H9 (cell line): ENCODE measurements at places on chromosomes 5 and 9. TPM values are rescaled to one million over a fixed set of nuclear protein-coding genes. Genes with fewer than 3 reads are reported as not detected.

The NDOR1 gene
- 44.1 and 45.3 TPM in 2 replicates for total RNA-seq

The ANKRD18B gene
- total RNA-seq = 9.1 and 10.6 TPM in 2 replicates

GRCh38 chr5:125584140-125584520 is 837.7 kb upstream of the ZNF608 start:
- H3K36me3 ChIP-seq = peaks cover 14% of the 10 kb centered on the region
- no peaks in the 10 kb centered on the region for H3K27me3 ChIP-seq
- no peaks in the 10 kb centered on the region for H3K4me1 ChIP-seq
- H3K4me3 ChIP-seq = no peak overlapping the region

- no peaks in the 10 kb centered on the region for H3K36me3 ChIP-seq
- H3K27me3 ChIP-seq = no peaks in the 10 kb centered on the region
- no peak overlapping the region for H3K4me3 ChIP-seq
- H3K27ac ChIP-seq = no peak overlapping the region
- DNase-seq = no peak
These were observed 447.3 kb upstream of the ARRDC3 start for GRCh38 chr5:91830361-91830953.

GRCh38 chr5:135232958-135233357 is 166.1 kb downstream of the MACROH2A1 start:
- no peaks in the 10 kb centered on the region for H3K36me3 ChIP-seq
- H3K4me1 ChIP-seq = no peaks in the 10 kb centered on the region
- H3K4me3 ChIP-seq = no peak overlapping the region

The GRIN3A gene
- not detected in 2 replicates for total RNA-seq

GRCh38 chr5:1732945-1733344 is 66.7 kb downstream of the MRPL36 start:
- DNase-seq = peak; percentile 14
- no peaks in the 10 kb centered on the region for H3K27me3 ChIP-seq
- H3K36me3 ChIP-seq = no peaks in the 10 kb centered on the region
- no peak overlapping the region for H3K4me3 ChIP-seq
- no peak overlapping the region for H3K27ac ChIP-seq

DNA sequence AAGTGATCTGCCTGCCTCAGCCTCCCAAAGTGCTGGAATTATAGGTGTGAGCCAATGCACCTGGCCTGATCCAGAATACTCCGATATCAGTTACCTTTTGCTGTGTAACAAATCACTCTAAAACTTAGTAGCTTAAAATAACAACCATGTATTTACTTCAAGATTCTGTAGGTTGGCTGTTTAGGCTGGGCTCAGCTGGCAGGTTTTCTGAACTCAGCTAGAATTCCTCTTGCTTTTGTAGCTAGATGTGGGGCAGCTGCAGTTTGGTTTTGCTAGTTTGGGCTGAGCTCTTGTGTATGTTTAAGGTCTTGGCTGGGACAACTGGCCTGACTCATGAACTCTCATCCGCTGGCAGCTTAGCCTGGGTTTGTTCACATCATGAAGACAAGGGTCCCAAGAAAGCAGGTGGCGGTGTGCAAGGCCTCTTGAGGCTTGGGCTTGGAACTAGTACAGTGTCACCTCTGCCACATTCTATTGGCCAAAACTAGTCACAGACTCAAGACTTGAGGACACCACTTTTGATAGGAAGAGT is 138.3 kb upstream of the SHB start:
- no peak for DNase-seq
- no peak overlapping the region for H3K4me3 ChIP-seq
- no peaks in the 10 kb centered on the region; the same call in 1 of the 2 replicates for H3K4me1 ChIP-seq

DNA sequence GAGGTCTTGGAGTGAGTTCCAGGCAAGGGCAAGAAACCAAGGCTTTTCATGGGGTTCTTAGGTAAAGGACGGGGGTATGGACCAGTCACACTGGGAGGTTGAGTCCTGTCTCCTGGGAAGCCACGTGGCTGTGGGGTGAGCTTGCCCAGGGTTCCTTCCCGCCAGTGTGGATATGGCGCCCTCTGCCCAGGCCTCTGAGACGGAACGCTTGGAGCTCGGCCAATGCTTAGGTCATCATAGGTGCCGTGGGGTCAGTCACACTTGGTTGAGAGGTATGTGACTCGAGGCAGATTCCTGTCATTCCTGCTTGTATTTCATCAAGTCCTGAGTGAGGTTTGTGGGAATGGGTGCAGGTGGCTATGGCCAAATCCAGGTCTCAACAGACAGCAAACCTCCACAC is 46.2 kb downstream of the TENT4A start:
- H3K4me3 ChIP-seq = no peak overlapping the region
- no peaks in the 10 kb centered on the region for H3K4me1 ChIP-seq
- H3K36me3 ChIP-seq = peaks cover 17% of the 10 kb centered on the region; the same call in 2 of the 3 replicates

DNA sequence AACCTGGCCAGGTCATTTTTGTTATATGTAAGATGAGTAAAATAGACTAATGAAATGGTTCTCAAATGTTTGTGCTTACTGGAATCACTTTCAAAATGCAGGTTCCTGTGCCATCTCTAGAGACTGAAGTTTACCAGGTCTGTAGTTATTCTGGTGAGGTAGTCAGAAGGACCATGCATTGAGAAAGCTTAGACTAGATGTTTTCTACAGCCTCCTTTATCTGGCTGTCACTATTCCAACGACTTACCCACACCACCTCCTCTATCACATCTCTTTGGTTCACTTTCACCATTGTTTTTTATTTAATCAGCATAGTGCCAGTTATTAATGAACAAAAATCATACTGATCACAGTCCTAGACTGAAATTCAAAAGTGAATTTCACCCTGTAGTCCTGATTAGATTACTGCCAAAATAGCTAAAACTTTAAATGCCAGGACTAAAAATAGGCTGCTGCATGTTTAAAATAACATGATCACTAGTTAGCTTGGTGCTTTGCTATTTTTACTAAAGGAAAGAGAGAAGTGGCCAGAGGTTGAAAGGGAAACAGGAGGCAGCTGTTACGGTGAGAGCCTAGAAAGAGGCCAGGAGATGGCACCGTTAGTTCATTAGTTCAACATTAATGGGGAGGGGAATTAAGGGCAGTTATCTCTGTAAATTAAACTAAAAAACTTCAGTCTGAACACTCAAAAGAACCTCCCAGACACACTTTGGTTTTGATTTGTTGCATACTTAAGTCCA is 13.9 kb upstream of the FNIP1 start:
- H3K4me1 ChIP-seq = peaks cover 6% of the 10 kb centered on the region; the same call in 1 of the 2 replicates
- H3K27ac ChIP-seq = no peak overlapping the region
- DNase-seq = no peak

DNA sequence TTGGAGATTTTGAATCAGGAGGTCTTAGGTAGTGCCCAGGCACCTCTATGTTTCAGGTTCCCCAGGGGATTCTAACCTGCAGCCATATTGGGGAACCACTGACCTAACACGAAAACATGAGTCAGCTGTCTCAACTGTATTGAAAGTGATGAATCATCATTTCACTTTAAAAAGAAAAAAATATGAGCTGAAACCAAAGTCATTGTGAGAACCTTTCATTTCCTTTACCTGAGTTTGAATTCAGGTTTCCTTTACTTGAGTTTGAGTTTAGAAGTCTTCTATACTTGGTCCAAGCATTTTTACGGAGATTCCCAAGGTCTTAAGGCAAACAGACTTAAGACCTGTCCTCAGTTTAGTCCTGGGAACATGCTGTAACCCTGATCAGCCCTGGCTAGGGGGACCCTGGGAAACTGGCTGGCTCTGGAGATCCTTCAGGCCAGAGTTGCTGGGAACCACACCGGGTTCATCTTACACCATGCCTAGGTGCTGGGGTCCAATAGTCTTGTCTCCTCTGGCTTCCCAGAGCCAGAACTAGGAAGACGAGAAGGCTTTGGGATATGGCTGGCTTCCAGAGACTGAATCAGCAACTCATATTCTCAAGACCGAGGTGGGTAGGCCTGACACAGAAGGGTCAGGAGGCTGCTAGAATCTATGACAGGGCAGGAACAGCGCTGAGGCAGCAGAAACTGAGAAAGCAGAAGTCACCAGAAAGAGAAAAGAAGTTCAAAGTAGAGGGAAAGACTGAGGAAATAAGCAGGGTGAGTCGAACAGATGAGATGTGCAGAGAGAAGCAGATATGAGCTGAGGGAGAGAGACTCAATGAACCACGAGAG is 16.4 kb upstream of the PDCD1LG2 start:
- no peak for DNase-seq
- no peaks in the 10 kb centered on the region for H3K4me1 ChIP-seq
- no peaks in the 10 kb centered on the region for H3K36me3 ChIP-seq

DNA sequence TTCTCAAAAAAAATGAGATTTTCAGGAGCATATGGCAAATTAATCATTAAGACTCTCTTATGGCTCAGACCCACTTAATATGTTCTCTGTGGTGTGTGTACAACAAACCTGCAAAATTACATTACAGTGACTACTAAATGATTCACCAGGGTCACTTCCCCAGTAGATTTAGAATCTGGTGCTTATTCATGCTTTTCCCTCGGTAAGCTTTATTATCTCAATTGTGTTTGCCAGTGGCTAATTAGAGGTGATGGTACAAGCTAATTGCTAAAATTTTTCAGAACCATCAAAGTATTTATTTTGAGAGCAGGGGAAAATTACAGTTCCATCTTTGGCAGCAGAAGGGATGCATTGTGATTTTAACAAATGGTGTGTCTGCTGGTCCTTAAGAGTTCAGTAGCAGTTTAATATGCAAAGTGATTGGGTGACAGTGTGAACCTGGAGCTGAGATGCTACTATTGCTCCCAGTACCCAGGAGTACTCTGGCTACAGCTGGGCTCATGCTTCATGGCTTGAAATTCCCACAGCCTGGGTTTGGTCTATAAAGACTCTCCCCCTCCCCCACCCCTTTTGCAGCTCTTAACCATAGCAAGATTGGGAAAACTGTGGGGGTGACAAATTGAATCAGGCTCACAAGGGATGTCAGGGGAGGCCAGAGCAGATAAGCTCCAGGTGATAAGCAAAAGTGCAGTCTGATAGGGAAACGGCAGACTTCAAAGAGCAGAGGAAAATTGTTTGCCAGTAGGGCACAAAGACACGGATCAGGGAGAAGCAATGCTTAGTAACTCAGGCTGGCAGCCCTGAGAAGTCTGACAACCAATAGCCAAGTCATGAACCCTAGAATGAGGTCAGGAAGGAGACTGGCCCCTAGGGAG is 92.8 kb upstream of the RAD23B start:
- no peak overlapping the region for H3K4me3 ChIP-seq
- H3K36me3 ChIP-seq = no peaks in the 10 kb centered on the region; the same call in 2 of the 3 replicates
- H3K27me3 ChIP-seq = no peaks in the 10 kb centered on the region

DNA sequence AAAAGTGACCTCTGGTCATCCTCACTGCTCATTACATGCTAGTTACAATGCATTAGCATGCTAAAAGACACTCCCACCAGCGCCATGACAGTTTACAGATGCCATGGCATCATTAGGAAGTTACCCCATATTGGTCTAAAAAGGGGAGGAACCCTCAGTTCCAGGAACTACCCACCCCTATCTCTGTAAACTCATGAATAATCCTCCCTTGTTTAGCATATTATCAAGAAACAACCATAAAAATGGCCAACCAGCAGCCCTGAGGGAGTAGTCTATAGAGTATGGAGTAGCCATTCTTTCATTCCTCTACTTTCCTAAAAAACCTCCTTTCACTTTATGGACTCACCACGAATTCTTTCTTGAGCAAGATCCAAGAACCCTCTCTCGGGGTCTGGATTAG is 89.4 kb downstream of the ATPSCKMT start:
- no peaks in the 10 kb centered on the region for H3K27me3 ChIP-seq
- no peak overlapping the region for H3K27ac ChIP-seq
- no peaks in the 10 kb centered on the region; the same call in 1 of the 3 replicates for H3K36me3 ChIP-seq
- no peak overlapping the region for H3K4me3 ChIP-seq

DNA sequence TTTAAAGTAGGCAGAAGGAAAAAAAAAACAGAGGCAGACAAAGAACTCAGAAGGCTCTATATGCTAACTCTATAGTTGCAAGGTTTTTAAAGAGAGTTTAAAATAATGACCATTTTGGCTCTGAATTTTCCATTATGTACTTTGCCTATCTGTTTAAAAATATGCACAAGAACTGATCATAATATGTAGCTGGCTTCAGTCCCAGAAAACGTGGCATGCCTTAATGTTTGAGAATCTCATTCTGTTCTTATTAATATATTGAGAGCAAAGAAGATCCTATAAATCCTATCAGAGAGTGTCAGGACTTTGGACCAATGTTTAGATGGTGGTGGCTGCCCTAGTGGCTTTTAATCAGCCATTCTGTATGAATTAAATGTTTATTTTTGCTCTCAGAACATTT is 121.5 kb downstream of the JMY start:
- H3K4me3 ChIP-seq = no peak overlapping the region
- H3K4me1 ChIP-seq = no peaks in the 10 kb centered on the region
- DNase-seq = no peak
- H3K27me3 ChIP-seq = no peaks in the 10 kb centered on the region

DNA sequence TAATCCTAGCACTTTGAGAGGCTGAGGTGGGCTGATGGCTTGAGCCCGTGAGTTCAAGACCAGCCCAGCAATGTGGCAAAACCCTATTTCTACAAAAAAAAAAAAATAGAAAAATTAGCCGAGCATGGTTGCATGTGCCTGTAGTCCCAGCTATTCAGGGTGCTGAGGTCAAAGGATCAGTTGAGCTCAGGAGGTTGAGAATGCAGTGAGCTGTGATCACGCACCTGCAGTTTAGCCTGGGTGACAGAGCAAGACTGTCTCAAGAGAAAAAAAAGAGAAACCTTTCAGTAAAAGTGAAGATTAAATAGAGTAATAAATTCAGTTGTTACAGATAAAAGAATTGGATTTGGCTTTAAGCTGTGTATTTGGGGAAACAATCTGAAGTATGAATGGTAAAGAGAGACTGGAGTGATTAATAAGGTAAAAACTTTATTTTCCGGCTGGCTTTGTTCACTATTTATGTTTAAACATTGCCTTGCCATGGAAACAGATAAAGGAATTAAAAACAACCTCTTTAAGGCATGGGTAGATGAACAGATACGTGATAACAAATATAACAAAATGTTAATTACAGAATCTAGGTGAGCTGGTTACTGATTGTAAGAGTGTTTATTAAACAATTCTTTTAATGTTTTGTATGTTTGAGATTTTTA is 56.0 kb upstream of the PCAT7 start:
- H3K27me3 ChIP-seq = no peaks in the 10 kb centered on the region
- H3K36me3 ChIP-seq = no peaks in the 10 kb centered on the region
- DNase-seq = no peak

- no peak overlapping the region for H3K4me3 ChIP-seq
- H3K36me3 ChIP-seq = peaks cover 4% of the 10 kb centered on the region
- H3K27ac ChIP-seq = no peak overlapping the region
- DNase-seq = no peak
These were observed 189.0 kb downstream of the HCN1 start for GRCh38 chr5:45507178-45507577.

The IRGM gene
- 0.13 and 0.37 TPM in 2 replicates for total RNA-seq
